ENCODE measurements at places on chromosomes 12 and 14.

GRCh38 chr12:107080299-107080698 is 13.1 kb downstream of the CRY1 start:
- no peak for DNase-seq

- DNase-seq: no peak
Observed at GRCh38 chr12:33546004-33546403, 106.4 kb upstream of the SYT10 start.

DNA sequence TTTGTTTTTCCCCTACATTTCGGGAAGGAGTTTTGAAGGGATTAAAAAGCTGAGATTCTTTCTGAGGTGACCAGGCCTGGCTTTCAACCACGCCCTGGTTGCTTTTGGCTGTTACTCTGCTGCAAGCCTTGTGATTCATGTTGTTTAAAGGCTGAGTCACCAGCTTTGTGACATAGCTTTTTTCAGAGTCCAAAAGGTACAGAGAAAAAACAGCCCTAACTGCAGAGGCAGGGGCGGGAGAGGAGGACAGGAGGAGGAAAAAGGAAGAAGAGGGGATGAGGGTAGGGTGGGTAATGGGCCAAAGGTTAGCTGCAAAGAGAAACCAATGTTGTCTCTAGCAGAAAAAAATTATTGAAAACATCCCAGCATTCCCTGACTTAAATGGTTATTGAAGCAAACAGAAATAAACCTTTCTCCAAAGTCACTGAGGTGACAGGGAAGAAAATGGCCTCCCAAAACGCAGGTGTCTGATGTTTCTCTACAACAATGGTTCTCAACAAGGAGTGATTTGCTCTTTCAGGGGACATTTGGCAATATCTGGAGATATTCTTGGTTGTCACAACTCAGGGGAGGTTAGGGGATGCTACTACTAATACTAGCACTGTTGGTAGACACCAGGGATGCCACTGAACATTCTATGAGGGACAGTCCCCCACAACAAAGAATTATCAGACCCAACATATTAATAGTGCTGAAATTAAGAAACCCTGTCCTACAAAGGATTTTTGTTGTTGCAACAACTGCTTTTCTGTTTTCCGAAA is 2.1 kb upstream of the UBC start:
- no peak for DNase-seq

DNA sequence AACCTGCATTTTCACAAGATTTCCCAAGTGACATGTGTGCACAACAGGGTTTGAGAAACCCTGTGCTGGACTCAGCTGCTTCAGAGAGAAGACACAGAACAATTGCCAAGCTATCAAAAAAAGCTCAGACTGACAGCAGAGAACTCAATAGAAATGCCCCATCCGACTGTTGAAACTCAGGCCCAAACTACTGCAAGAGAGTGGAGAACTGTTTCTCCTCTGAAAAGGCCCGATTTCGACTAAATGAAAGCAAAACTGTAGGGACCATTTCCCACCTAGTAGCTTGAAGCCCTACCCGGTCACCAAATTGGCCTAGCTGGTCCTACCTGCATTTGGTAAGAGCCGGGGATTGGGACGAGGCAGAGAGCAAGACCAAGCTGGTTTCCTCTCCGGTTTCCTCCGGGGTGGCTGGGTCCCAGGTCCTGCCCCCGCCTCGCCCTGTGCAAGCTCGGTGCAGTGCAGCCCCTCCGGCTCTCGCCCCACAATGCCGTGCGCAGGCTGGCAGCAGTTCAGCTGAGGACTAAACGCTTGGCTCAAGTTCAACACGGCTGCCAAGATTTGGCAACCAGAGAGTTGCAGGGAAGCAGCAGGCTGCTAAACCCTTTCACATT is 1180.6 kb downstream of the VRK1 start:
- DNase-seq: no peak

DNA sequence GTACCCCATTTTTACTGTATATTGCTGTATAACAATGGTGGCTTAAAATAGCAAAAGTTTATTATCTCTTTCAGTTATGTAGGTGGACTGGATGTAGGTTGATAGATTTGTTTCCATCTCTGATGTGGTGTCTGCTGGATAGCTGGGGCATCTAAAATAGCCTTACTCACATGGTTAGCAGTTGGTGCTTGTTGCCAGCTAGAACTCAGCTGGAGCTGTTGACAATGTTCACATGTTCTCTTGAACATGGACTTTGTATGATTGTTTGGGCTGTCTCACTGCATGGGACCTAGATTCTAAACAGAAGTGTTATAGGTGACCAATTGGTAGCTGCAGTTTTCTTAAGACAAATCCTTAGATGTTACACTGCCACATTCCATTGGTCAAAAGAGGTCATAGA is 126.9 kb downstream of the GPHN start:
- DNase-seq: no peak

All from 8988T (cell line).